ENCODE measurements at places on chromosomes 12 and 14.

GRCh38 chr12:104551-105081 lies 38.0 kb downstream of the IQSEC3 start:
- no peak for DNase-seq

DNA sequence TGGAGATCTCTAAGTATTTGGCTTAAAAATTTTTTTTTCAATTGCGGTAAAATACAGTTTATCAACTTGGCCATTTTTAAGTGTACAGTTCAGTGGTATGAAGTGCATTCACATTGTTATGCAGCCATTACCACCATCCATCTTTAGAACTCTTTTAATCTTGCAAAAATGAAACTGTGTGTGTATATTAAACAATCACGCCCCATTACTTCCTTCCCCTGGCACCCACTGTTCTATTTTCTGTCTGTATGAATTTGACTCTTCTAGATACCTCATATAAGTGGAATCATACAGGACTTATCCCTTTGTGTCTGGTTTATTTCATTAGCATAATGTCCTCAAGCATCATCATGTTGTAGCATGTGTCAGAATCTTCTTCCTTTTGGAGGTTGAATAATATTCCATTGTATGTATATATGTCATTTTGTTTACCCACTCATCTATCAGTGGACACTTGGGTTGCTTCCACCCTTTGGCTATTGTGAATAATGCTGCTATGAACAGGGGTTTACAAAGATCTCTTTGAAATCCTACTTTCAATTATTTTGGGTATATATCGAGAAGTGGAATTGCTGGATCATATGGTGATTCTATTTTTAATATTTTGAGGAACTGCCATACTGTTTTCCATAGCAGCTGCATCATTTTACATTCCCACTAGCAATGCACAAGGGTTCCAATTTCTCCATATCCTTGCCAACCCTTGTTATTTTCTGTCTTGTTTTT lies 62.9 kb downstream of the SAMD4A start:
- no peak for DNase-seq

GRCh38 chr12:66111605-66112004 lies 18.9 kb downstream of the LLPH start:
- no peak for DNase-seq

- no peak for DNase-seq
These were observed 64.6 kb upstream of the LMO3 start for GRCh38 chr12:16670456-16671050.

DNA sequence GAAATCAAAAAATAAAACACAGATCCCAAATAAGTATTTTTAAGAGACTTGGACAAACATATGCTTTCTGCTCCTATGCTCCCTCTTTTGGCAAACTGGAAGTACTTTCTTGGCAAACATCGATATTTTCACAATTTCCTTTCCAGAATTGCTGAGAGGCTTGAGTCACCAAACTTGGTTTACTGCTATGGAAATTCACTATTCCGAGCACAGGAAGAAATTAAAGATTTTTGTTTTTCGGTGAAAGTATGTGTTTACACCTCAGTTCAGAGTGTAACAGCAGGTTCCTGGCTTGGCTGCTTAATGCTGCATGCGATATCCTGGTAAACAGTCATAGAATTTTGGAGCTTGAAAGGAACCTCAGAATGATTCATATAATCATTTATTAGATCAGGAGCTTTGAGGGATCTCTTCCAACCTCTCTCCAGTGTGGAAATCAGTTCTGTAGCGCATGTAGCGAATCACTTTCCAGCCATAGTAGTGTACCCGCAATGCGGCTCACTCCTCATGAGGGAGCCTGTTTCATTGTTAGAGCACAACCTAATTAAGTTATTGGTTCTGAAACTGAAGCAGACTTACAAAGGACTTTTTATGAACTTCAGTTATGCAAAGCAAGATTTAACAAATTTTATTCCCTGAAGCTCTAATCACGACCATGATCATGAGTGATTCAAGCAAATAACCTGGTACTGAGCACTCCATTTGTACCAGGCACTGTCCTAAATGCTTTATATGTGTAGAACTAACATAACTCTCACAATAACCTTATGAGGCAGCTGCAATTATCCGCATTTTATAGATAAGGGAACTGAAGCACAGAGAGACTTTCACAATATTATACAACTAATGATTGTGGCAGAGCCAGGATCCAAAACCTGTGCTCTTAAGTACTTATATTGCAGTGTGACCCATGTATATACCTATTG lies 56.4 kb upstream of the ATP2A2 start:
- no peak for DNase-seq

- no peak for DNase-seq
These were observed 16.4 kb downstream of the RNASE2 start for GRCh38 chr14:20971705-20972021.

DNA sequence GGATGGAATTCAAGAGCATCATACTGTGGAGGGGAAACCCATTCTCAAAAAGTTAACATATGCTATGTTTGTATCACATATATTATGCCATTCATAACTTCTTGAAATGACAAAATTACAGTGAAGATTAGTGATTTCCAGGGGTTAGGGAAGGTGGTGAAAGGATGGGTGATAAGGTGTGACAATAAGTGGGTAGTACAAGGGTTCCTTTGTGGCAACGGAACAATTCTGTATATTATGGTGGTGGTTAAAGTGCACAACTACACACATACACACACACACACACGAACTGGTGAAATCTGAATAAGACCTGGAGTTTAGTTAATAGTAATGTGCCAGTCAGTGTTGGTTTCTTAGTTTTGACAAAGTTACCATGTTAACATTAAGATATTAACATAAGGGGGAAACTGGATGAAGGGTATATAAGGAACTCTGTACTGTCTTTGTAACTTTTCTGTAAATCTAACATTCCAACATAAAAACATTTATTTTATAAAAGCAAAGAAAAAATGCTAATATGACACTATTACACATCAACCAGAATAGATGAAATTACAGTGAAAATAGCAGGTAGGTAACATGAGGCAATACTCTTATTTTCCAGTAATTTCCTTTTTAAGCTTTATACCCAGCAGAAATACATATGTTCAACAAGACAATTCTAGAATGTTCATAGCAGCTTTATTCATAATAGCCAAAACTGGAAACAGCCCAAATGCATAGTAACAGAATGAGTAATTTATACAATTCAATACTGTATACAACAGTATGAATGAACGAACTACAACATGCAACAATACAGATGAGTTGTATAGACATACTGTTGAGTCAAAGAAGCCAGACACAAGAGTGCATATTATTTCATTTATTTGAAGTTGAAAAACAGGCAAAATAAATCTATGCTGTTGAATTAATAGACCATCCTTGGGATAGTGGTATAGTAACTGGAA lies 44.0 kb upstream of the OR5AU1 start:
- no peak for DNase-seq

DNA sequence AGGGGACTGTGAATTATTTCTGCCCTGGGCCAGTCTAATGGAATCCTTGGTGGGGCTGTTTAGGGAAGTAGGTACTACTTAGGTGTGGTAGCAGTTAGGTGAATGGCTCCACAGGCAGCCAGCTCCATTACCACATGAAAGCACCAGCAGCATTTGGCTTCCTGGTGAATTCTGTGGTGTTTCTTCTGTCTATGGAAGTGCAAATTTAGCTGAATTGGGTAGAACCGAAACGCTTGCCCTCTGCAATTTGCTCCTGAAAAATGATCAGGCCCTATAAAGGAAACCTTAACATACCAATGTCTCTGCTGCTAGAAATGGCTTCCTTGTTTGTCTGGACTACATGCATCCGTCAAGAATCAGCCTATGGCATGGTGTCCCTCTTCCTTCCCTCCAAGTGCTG lies 16.4 kb downstream of the FLRT2 start:
- DNase-seq: no peak

- no peak for DNase-seq
These were observed 15.4 kb upstream of the SELPLG start for GRCh38 chr12:108649126-108649525.

GRCh38 chr14:29851397-29851796 lies 76.2 kb downstream of the PRKD1 start:
- DNase-seq: no peak

DNA sequence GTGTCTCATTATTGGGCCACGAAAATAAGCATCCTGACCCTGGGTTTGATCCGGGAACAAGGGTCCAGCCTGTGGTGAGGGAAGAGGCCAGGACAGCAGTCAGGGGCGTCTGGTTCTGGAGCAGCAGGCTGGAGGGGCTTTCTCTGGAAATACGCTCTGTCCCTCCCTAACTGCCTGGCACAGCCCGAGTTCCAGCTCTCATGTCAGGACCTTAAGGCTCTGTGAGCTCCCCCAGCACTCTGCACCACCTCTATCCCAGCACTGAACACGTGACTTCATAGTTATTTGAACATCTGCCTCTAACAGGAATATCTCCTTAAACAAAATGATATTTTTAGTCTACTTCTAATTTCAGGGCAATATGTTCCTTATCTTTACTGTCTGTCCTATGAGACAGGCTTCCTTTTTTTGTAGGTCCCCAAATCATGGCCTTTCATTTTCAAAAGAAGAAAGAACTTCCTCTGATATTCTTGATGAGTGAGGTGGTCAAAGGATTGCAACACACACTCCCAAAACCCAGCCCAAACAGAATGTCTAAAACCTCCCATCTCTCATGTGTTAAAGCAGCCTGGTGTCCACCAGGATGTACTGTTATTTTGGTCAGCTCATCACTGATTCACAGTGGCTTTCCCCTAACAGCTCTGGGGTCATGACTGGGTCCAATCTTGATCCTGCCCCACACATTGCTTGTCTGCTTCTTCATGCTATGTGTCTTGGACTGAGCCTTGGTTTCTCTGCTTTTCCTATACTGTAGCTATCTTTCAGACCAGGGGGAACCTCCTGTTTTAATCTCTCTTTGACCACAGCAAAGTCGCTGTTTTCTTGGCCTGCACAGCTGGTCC lies 9.7 kb downstream of the AQP6 start:
- DNase-seq: no peak

DNA sequence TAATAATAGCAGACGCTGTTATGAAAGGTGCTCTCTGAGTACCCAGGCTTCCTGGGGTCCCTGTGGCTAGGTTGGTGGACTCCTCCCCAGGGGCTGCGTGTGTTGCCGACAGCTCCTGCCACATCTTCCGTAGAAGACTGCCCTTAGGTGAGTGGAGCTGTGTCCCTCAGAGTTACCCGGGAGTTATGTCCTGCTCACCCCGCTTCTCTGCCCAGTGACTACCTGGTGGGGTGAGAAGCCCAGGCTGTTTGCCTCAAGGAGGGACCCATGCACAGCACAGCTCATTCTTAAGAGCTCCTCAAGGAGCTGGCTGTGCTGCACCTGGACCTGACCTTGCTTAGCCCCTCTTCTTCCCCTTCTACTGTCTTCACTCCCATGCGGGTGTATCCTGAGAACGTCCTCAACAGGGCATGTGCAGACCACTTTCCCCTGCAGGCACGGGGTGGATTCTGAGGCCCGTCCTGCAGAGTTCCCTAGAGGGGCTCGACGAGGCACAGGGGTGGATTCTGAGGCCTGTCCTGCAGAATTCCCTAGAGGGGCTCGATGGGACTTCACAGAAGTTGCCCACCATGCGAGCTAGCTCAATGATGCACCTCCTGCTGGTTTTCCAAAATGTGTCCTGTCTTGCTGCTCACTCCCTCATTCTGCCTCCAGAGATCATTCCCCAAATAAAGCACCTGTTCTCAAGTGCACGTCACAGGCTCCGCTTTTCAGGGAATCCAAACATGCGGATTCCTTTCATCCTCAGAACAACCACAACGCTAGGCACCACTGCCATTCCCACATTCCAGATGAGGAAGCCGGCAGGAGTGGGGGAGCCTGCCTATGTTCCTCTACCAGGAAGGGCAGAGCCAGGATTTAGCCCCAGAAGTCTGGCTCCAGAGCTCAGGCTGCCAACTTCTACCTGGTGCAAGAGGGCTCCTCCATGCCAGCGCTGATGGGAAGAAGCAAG lies 231.9 kb downstream of the GLT1D1 start:
- no peak for DNase-seq

GRCh38 chr12:1185460-1186182 lies 194.6 kb downstream of the ERC1 start:
- no peak for DNase-seq

DNA sequence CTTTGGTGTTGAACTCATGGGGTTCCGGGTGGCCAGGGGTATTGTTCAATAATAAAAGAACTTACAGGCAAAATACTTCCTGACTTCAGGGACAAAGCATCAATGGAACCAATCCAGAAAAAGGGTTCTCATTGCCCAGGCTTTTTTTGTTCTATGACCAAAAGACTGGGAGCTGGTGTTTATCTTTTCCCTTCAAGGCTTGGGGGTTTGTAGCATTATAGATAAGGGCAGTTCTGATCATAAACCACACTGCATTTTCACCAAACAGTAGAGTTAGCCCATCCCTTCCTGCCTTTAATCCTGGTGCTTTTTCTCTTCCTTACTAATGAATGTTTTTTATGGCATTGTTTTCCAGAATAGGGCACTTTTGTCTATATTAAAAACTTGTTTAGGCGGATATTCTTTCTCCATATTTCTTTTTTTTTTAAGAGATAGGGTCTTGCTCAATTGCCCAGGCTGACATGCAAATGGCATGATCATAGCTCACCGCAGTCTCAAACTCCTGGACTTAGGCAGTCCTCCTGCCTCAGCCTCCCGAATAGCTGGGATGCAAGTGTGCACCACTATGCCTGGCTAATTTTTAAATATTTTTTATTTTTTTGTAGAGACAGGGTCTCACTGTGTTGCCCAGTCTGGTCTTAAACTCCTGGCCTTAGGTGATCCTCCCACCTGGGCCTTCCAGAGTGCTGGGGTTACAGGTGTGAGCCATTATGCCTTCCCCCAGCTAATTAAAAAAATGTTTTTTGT lies 9.7 kb downstream of the FUT8 start:
- no peak for DNase-seq

- no peak for DNase-seq
These were observed 7.1 kb downstream of the MAP3K12 start for GRCh38 chr12:53492188-53492587.

DNA sequence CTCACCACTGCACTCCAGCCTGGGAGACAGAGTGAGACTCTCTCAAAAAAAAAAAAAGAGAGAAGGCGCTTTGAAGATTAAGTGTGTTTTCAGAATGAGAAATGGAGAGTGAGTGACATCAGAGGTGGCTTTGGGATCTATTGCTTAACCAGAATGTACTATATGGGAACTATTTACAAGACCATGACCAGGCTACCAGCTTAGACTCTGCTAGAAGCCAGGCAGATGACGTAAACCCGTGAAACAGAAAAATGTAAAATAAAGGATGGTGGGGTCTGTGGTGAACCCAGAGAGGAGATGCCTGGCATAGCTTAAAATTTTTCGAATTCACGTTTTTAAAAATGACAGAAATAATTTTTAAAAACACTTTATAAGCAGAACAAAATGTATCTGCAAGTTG lies 82.0 kb downstream of the IFT43 start:
- DNase-seq: no peak

DNA sequence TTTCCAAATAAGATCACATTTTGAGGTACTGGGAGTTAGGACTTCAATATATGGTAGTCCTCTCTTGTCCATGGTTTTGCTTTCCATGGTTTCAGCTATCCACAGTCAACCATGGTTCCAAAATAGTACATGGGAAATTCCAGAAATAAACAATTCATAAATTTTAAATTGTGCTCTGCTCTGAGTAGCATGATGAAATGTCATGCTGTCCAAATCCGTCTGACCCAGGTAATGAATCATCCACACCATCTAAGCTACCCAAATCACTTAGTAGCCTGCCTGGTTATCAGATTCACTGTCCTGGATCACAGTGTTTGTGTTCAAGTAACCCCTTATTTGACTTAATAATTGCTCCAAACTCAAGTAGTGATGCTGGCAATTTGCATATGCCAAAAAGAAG lies 197.9 kb downstream of the TMTC3 start:
- DNase-seq: no peak

- no peak for DNase-seq
These were observed 27.9 kb upstream of the DEGS2 start for GRCh38 chr14:100187247-100187833.
